ENCODE measurements at places on chromosomes 11 and 22.

DNA sequence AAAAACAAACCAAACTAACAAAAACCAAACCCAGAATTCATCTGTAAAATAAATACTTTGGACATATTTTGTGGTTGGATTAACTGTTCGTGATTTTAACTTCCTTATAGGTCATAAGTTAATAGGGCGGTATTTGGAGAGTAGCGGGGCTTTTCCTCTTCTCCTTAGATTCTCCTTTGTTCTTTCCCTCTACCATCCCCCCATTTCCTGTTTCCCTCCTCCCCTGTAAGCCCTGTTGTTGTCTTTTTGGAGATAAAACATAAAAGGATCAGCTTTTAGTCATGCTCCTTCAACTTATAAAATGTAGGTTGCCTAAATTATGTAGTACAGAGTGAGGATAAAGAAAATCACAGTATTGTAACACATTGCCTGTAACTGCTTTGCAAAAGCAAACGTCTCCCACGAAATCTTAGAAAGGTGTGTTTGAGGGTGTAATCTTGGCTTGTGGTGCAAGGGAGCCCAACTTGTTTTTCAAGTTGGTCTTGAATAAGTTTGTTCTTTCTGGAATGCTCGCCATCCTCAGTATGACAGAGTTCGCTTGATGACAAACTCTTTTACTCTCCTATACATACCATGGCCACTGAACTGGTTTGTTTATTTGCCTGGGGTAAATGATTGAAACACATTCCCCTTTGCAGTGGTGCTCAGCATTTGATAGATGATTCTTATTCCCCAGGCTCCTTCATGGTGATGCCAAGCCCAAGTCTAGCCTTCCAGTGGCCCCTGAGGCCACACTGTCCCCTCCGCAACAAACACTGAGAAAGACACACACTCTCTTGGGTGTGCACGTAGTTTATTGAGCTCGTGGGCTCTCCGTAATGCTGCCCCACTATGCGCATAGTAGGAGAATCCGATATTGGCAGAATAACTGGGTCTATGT lies 49.4 kb downstream of the TEAD1 start:
- DNase-seq = peak; percentile 97

DNA sequence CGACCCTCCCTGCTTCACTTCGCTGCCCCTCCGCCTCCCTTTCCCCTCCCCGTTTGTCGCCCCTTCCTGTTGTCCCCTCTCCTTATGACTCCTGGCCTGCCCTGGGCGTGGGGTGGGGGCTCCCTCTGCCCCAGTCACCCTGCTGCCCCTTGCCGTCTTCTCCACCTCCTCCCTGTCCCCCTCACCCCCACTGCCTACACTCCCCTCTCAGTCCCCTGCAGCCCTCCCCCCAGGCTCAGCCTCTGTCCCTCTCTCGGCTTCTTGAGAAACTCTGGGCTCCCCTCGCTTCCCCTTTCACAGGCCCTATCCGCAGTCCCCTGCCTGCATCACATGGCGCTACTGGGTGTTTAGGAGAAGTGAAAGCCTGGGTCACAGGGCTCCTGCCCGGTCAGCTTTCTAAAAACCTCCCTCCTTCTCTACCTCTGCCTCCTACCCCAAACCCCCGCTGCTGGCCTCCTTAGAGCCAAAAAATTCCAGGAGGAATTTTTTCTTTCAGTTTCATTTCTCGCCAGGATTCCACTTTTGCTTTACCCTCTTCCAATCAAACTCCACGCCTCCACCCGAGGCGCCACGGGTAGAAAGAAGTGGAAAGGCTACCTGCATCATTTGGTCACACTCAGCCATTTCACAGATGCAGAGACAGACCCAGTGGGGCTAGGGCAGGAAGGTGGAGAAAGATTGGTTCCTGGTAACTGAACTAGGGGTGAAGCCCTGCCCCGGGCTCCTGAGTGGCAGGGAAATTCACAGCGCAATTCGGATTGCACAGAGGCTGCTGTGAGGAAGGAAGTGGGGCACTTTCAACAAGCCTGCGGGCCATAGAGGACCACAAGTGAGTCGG lies at the start of gene SLC15A3:
Gene SLC15A3 (minus strand): TSS at position 273 of the 838 bp plus-strand sequence. CDS start 625 bp downstream, outside the sequence.
- DNase-seq = peak; percentile 74

GRCh38 chr11:17972987-17973386 lies 39.9 kb downstream of the SERGEF start:
- peak; percentile 80 for DNase-seq

GRCh38 chr11:29272019-29272654 lies 744.7 kb downstream of the KCNA4 start:
- no peak for DNase-seq

DNA sequence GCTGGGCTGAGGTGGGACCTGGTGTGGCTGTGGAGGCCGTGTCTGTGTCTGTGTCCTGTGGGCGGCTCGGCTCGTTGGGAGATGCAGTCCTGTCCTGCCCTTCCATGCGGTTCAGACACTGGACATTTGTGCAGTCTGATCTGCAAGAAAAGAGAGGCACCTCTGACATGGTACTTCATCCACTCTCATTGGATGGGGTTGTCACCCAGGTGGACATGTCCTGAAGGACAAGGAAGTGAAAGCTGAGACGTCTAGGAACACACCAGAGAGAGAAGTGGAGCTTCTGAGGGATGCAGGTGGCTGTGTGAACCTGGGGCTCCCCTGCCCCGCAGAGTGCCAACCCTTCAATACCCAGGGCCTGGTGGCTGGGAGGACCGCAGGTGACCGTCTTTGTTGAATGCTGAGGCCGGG lies 18.4 kb downstream of the TBX1 start:
- DNase-seq = no peak

DNA sequence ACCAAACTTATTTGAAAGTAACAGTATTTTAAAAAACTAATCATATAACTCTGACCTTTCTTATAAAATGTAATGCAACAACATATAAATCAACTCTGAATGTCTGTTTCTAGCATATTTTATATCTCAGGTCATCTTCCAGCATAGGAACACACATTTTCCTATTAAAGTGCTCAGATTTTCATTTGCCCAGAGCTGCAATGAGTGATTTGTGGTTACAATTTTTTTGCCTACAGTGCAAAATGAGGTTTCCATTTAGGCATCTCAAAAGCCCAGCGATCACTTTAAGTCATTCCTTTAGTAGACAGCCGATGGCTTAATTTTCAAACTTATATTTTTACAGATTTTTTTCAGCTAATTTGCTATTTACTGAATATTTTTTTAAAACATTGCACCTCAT lies 1.0 kb downstream of the LYVE1 start:
- no peak for DNase-seq

DNA sequence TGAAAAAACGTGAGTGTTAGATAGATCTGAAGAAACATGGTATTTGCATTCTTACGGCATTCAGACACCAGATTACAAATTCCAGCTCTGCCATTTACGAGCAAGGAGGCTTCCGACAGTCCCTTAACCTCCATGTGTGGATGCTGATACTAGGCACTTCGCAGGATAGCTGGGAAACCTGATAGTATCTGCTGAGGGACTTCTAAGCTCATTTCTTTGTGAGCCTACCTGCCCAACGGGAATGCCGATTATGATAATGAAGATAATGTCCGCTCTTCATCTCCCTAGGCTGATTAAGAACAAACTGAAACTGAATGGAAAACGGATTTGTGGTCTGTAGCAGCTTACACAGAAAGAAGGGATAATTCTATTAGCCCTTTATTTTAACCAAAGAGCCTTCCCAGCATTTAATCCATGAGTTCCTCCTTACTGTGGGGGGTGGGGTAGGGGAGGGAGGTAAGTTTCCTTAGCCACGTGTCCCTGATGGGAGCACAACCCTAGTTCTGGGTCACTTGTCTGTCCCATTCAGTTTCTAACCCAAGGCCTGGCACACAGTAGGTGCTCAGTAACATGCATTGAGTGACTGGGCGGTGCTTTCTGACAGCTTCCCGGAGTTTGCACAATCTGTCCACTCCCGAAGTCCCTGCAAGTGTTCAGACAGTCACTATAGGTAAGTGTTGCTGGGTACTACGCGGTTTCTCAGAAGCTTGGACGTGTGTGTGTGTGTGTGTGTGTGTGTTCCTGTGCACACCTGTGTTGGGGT lies 39.2 kb downstream of the CD6 start:
- peak; percentile 50 for DNase-seq

DNA sequence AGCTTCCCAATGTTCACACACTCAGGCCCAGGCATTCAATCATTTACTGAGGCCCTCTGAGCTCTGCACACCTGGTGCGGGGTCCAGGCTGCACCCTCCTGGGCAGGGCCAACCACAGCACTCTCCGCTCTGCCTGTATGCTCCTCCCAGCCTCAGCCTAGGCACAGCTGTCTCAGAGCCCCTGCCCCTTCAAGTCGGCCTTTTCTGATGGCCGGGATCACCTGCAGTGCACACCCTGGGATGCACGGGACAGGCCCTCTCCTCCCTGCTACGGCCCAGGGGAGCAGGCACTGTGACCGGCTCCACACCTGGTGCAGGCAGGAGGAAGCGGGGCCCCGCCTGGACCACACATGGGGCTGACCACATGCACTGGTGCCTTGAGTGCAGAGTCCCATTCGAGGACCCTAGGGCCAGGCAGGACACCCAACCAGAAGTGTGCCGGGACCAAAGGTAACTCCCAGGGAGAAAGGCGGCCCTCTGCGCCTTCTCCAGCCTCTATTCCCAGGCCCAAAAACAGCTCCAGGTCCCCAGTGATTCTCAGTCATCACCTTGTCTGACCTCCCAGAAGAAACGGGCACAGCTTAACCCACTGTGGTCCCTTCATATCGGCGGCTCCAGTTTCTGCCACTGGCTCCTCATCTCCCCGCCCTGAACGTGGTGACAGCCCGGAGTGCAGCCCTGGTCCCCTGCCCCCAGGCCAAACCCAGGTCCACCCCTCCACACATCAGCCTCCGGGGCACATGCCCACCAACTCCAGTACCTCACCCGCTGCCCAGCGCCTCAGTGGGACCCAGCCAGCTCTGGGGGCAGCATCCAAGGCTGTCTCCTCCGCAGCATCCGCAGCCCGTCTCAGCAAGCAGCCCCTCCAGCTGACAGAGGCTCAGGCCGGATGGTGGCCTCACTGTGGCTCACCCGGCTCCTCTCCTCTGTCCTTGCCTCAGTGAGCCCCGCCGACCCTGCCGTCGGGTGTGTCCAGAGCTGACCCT lies 17.5 kb downstream of the SULT4A1 start:
- no peak for DNase-seq

DNA sequence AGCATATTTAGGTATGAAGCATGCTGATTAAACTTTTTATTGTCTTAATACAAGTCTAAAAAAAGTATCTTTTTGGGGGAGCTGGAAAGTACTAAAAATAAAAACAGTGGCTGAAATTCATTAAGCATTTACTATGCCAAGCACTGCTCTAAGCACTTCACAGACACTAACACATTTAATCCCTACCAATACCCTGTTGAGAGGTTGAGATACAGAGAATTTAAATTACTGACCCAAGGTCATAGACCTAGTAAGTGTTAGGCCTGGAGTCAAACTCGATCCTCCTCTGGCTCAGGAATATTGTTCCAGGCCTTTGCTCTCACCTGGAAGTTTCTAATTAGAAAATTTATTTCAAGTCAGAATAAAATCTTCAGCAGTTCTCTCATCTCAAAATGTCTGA lies 18.6 kb downstream of the BDNF start:
- DNase-seq = no peak

- DNase-seq = peak; percentile 82
These were observed at the start of gene SERPINH1 for GRCh38 chr11:75562048-75562835. Gene SERPINH1 (plus strand): TSS chr11:75562253. CDS start chr11:75566350, 4,097 bp downstream.

GRCh38 chr11:126978911-126979310 lies 21.7 kb downstream of the KIRREL3 start:
- DNase-seq = no peak

DNA sequence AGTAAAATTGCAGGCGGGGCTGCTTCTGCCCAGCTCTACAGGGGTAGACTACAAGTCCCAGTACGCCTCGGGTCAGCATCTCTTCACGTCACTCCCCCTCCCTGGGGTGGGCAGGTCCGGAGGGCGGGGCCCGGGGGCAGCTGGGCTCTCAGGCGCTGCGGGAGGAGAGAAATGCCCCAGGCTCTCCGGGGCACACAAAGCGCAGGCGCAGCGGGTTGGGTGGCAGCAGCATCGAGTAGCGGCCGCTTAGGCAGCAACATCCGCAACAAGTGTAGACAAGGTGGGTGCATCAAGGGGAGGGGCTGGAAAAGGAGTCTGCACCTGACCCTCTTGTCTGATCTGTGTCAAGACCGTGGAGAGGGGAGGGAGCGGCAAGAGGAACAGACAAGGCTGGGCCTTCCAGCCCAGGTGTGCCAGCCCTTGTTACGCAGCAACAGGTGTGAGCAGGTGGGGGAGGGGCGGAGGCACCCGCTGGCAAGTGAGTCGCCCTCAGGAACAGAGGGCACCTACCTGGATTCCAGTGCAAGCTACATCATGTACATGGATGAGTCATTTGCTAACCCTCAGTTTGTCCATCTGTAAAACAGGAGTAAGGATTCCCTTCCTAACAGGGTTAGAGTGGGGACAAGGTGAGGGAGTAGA lies 1.2 kb downstream of the PLEKHB1 start:
- peak; percentile 94 for DNase-seq

DNA sequence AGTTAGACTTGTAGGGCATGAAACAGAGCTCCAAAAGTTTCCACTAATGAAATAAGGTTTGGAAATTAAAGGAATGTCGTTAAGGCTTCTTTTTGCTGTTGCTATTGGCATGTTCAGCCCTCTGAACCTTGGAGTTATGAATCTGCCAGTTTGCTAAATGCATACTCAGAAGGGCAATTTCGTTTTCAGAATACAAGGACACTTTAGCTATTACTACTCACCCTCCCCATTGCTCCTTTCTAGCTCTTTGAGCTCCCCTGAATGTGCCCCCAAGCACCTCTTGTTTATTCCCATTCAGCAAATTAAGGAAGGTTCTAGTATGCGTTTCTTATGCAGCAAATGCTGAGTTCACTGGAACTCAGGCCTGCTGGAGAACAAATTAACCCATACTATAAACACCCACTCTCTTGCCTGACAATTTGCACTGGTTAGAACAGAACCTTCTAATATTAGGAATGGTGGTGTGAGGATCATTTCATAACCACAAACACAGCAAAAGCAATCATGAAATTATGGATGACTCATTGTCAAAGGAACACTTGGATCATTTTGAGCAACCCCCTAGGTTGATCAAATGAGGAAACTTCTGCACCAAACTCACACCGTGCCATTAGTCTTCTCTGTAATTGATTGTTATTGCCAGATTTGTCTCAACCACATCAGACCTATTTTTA lies 26.2 kb upstream of the LIN7C start:
- no peak for DNase-seq

DNA sequence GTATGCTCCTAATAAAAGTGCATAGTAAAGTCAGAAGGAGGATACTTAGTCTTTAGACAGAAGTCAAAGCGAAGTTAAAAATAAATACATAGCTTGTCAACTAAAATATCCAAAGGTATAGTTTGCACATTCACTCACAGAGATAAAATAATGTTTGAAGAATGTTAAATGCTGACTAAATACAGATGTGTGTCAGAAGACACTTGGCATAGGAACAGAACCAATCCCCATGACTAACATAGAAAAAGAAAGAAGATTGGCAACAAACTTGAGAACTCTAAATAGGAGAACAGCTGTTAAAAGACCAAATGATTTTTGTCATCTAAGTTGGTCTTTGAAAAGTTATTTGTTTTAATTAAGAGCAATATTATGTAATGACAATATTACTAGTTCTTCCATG lies 1172.1 kb upstream of the RAG2 start:
- no peak for DNase-seq

Measured in trophoblast cell (in vitro differentiated cells and primary cell).